ENCODE measurements at places on chromosomes 7 and 10.

- DNase-seq: peak; percentile 65
Observed at GRCh38 chr7:106568680-106569499, 92.1 kb downstream of the CCDC71L start.

- DNase-seq: no peak
Observed at GRCh38 chr10:44233561-44234482, 151.1 kb downstream of the CXCL12 start.

DNA sequence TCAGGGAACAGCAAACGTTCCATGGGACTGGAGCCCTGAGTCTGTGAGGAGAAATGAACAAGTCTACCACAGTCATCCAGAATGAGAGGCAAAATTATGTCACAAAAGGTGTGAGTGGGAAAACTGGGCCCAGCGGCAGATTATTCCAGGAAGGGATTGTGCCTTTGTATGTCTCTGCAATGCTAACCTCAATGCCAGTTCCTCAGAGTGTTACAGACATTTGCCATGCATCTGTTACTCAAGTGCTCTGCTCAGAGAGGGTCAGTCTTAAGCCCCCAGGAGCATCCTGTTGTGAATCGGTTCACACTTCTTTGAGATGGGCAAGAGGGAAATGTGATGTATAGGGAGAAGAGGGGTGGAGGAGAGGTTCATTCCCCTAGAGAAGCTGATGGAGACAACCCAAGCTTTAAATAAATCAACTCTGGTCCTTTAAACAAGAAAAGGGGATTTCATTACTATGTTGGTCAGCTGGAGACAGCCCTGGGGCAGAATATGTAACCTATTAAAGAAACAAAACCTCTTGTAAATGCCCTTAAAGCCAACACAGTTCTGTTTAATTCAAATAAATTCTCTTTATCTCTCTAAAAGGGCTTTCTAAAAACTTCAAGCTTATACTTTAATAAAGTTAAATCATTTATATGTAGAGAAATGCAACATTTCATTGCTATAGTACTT is 85.9 kb upstream of the GRB10 start:
- no peak for DNase-seq

GRCh38 chr7:90846192-90846591 is 250.1 kb downstream of the CDK14 start:
- no peak for DNase-seq

DNA sequence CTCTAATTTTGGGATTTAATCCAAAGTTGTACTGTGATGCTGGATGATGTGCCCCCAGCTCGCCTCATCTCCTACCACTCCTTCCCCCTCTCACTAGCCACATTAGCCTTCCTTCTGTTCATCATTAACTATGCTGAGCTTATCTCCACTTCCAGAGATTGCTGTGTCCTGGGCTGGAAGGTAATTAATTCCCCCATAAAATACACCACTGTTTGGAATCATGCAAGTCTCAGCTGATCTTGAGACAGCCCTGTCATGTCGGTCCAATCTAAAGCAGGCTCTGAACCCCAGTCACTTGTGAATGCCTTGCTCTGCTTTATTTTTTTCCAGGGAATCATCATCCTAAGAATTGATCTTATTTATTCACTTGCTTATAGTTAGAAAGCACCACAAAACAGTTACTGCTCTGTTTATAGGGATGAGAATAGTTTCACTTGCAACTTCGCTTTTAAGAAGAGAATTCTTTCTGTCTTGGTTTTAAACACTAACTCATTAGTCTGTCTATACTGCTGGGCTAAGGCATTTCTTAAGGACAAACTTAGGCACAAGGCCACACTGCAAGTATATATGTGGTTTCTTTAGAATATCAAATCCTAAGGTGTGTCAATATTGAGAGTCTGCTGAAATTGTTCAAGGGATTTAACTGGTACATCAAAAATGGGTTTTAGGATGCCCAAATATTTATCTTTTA is 341.1 kb upstream of the SEMA3A start:
- DNase-seq: no peak

GRCh38 chr7:155398944-155399343 is 59.0 kb upstream of the EN2 start:
- DNase-seq: no peak

GRCh38 chr7:139118805-139119485 is 9.4 kb upstream of the ZC3HAV1 start:
- DNase-seq: no peak

- no peak for DNase-seq
Observed at GRCh38 chr10:62978482-62978881, 154.6 kb upstream of the NRBF2 start.

- no peak for DNase-seq
Observed at GRCh38 chr7:116224492-116225098, 14.3 kb downstream of the TES start.

GRCh38 chr7:114084472-114085312 is 165.9 kb upstream of the PPP1R3A start:
- no peak for DNase-seq

DNA sequence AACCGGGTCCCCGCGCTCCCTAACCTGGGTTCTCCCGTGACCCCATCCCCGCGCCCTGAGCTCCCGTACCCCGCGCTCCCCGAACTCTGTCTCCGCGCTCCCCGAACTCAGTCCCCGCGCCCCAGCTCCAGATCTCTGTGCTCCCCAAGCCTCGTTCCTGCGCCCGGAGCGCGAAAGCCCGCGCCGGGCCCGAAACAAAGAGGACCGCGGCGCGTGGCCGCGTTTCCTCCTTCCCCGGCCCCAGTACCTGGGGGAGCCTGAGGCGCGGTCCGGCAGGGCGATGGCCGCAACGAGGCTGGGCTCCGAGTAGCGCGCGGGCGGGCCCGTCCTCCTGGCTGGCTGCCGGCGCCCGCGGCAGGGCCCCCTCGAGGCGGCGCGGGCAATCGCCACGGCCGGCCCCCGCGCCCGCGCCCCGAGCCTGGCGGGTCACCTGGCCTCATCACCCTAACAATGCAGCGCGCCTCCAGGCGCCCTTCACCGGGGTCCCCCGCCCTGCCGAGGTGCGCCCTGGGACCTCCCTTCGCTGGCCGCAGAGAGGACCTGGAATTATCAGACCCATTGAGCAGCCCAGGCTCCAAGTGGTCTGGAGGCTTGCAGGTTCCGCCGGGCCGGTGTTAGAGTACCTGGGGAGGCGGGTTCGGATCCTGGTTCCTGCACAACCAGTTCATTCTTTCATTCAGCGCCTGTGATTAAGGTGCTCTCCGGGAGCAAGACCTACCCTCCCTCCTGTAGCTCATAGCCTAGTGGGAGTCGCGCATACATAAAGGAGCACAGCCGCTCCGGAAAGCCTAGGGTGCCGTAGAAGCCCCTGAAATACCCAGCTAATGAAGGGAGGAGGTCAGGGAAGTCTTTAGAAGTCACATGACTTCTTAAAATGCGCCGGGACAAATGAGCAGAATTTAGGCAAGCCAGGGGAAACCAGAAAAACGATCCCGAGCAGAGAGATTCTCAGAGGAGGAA is at the start of gene TNS3:
Gene TNS3, minus strand, starts transcription at position 308 of the 960 bp plus-strand sequence. CDS start 142,475 bp downstream, outside the sequence.
- no peak for DNase-seq

- no peak for DNase-seq
Observed at GRCh38 chr7:37352251-37352880, 96.3 kb downstream of the ELMO1 start.

DNA sequence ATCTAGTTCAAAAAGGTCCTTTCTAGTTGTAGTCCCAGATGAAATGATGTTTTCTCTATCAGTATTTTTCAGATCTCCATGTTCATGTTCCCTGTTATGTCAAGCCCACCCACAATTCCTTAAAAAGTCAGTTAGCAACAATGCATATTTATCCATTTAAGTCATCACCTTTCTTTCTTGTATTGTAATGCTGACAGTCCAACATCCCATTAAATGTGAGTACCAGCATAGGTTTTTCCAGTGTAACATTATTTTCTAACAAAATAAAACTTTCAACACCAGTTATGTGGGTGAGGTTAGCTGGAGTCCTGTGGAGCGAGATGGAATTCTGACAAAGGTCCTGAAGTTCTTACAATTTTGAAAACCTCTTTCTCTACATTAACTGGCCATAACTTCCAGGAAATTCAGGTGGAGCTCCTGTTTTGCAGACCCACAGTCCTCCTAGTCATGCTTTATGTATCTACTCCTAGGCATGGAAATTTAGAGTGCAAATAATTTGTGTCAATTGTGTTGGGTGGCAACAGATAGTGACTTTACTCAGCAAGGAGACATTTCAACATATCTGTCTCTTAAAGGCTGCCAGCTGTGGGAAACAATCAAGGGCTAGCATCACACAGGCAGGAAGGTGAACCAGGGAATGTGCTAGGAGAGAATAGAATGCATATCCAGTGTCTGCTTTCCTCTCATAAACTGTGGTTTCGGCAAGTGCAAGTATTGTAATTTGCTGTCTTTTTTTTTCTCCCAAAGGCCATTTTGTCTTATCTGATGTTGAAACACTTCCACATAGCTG is 162.6 kb downstream of the MTERF1 start:
- DNase-seq: no peak

DNA sequence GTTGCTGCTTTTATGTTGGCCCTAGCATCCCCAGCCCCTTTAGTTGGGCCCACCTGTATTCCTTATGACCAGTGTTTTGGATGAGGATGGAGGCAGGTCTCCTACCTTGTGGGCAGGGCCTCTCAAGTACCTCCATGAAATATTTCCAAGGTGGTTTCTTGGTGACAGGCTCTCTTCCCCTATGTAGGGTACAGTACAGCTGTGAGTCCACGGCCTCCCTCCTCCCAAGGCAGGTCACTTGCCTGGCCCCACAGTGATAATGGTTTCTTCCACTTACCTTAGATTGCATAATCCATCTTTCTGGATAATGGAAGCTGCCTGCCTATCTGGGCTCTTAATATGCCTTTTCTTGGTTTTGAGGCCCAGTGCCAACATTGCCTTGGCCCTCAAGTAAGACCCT is 110.4 kb downstream of the NT5C2 start:
- no peak for DNase-seq

GRCh38 chr7:11935905-11936304 is 103.9 kb upstream of the THSD7A start:
- no peak for DNase-seq

- no peak for DNase-seq
Observed at GRCh38 chr10:14611968-14612693, 162.6 kb downstream of the FAM107B start.

- DNase-seq: no peak
Observed at GRCh38 chr7:73871163-73872011, 10.4 kb downstream of the TMEM270 start.

DNA sequence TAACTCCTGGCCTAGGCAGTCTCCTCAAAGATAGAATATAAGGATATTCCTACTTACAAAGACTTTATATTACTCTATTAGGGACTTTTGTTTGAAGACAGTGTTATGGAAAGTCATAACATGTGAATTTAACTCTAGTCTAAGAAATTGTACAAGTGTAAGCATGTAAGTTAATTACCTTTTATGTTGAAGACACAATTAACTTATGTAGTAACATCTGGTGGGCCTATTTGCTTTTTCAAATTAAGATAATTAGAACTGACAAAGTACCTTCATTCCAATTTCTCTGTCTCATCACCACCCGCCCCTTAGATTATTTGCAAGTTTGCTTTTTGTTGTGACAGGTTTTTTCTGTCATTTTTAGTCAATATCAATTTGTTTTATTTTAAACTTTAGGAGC is 126.0 kb upstream of the THSD7A start:
- DNase-seq: no peak

DNA sequence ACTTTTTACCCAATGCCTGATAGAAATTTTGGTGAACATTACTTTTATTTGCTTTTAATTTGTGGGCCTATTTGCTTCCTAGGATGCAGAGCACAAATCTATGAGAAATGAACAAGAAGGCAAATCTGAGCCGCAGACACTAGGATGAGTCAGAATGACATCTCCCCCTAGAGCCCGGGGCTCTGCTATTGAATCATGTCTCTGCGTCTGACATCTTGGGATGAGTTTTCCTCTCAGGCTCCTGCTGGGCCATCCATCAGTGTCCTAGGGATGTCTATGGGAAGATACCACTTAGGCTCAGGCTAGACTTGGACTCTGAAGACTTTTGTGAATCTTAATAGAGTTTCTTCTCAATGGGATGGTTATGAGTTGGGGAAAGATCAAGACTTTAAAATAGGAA is 157.3 kb upstream of the MTPN start:
- DNase-seq: peak; percentile 5

GRCh38 chr7:158377800-158378623 is 209.6 kb downstream of the PTPRN2 start:
- no peak for DNase-seq

DNA sequence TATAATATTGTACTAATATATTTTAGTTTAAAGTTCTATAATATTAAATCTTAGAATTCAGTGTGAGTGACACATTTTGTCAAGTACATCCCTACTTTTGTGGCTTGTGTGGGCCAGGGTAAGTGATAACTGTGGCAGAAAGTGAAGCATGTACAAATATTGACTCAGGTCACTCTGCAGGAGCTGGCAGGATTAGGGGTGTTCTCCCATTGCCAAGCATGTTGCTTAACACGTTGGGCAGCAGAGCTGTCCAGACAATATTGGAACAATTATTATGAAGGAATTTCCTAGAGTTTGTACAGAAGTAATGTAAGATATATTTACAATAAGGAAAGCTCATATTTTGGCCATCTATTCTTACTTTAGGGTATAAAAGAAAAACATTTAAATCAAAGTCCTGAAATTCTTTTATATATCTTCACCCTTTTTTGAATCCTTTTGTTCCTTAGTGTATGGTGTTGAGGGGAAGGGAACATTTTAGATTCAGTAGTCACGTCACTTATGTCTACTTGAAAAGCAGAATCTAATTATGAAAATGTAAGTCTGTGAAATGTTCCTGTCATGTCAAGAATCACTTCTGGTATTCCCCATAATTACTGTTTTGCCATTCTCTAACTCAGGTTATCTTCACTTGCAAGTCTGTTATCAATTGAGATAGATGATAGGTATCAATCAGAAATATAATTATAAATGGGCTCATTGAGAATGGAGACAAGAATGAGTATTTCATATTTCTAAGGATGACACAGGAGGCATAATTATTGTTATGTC is 4.0 kb downstream of the HDAC9 start:
- DNase-seq: no peak

GRCh38 chr10:50622706-50623662 is 772 bp downstream of the SGMS1 start:
- peak; percentile 47 for DNase-seq

GRCh38 chr10:72241691-72242252 is 25.7 kb upstream of the ASCC1 start:
- no peak for DNase-seq

Data from amniotic stem cell (primary cell).